ENCODE measurements at places on chromosomes 2 and 18. TPM values are rescaled to one million over a fixed set of nuclear protein-coding genes. Genes with fewer than 3 reads are reported as not detected.

C2orf81 gene
- total RNA-seq: 2.8 TPM

TEX44 gene
- not detected for total RNA-seq

DNA sequence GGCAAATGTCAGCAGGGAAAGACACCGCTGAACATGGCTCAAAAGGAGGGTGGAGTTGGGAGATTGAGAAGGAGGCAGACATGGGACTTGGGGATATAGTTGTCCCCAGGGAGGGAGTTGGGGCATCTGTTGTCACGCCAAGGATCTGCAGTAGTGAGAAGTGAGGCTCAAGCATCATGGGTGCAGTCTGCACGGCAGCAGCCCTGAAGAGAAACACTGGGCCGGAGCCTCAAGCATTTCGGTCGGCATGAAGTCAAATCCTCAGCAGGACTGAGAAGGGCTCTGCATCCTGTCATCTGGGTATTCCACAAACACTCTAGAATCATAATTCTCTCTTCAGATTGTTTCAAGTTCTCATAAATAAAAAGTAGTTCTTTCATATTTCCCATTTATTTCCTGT, 132.7 kb upstream of the DAPL1 start:
- H3K27me3 ChIP-seq: no peaks in the 10 kb centered on the region
- H3K4me1 ChIP-seq: peaks cover 4% of the 10 kb centered on the region
- DNase-seq: no peak
- no peak overlapping the region for H3K4me3 ChIP-seq

DNA sequence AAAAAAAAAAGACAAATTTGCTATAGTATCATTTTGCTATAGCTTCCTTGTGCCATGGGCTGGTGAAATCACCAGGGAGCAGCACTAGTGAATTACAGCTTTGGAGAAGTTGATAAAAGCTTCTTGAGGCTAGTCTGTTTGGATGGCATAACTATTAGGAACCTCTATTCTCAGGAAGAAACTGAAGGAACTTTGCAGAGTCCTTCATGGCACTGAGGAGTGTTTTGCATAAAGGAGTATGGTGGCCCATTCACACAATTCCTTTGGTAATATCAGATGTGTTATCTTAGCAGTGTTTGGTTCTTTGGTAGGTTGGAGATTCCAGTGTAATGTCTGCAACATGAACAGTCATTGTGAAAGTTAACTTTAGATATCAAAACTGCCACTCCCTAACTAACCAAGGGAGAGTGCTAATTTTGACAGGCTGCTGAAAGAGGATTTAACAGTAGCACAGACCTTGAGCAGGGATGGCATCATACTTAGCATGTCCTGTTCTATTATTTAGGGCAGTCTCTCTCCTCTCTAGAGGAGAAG, 76.6 kb upstream of the ZFP36L2 start:
- no peak overlapping the region for H3K27ac ChIP-seq
- no peak for DNase-seq
- no peaks in the 10 kb centered on the region for H3K27me3 ChIP-seq
- no peak overlapping the region for H3K4me3 ChIP-seq
- peaks cover 13% of the 10 kb centered on the region for H3K4me1 ChIP-seq

- no peaks in the 10 kb centered on the region for H3K4me1 ChIP-seq
- no peak overlapping the region for H3K4me3 ChIP-seq
Measured at GRCh38 chr2:152155209-152155608, 20.4 kb downstream of the STAM2 start.

GRCh38 chr2:183117226-183117625, 7.0 kb upstream of the NUP35 start:
- DNase-seq: no peak
- H3K27ac ChIP-seq: no peak overlapping the region
- H3K36me3 ChIP-seq: no peaks in the 10 kb centered on the region
- H3K4me3 ChIP-seq: no peak overlapping the region
